ENCODE measurements at places on chromosomes 16 and 17.
A peak's percentile ranks its signal among the peaks of the same experiment; 100 is the strongest.

DNA sequence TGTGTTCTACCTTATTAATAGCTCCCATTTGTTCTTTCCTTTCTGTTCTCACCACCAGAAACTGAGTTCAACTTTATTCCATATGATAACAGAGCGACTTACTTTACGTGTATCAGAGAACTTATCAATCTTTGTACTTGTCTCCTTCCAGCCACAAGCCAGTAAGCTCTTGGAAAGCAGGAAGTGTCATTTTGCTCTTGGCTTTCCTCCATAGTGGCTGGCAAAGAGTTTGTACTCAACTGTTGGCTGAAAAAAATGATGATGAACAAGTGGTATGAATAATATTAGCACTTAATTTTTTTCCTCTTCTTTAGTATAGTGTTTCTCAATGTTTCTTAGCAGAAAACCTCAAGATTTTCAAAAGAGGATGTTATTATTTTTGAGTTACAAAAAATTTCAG, 182.4 kb upstream of the TOM1L1 start:
- no peak for DNase-seq

GRCh38 chr17:20852239-20852989, 190.4 kb downstream of the USP22 start:
- peak; percentile 70 for DNase-seq

- DNase-seq, result peak; percentile 89
Observed at GRCh38 chr17:27532269-27533263, 76.3 kb downstream of the KSR1 start.

DNA sequence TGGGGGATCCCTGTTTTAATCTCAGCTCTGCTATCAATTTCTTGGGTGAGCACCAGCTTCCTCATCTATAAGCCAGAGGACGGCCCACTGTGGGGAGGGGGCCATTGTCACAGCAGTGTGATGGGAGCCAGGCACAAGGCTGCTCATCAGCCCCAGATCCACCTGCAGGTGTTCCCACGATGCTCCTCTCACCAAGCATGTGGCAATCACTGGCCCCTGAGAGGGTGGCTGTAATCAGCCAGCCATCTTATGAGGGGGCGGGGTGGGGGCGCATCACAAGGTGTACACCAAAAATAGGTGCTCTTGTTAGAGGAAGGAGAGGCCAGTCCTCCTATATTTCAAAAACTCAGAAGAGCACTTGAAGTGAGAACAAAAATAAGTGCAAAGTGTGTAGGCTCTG, 31.2 kb downstream of the HNF1B start:
- DNase-seq, result no peak

DNA sequence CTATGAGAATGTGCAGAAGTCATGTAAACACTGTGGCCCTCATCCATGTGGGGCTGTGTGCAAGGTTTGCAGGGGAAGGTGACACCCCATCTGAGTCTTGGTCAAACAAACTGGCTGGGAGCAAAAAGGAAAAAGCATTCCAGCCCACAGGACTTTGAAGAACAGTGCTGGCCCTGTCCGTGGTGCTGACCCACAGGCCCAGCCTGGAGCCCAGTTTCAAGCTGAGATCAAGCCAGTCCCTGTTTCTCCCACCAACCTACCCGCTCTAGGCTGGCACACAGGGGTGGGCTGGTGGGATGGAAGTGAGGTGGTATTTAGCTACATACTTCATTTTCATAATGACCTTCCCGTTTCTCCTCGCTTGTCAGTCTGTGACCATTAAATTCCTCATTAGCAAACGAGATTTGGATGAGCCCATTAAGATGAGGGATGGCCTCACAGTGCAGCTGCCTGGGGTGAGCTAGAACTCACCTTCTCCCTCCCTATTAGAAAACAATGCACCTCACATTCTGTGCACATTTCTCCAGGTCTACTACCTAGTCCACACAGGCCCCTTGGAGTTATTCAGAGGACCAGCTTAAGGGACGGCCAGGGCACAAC, 12.6 kb upstream of the RPL38 start:
- DNase-seq, result peak; percentile 31

- no peak for DNase-seq
Observed at GRCh38 chr16:10067406-10067805, 114.8 kb downstream of the GRIN2A start.

- DNase-seq, result no peak
Observed at GRCh38 chr17:66814570-66814969, 20.3 kb upstream of the CACNG5 start.

DNA sequence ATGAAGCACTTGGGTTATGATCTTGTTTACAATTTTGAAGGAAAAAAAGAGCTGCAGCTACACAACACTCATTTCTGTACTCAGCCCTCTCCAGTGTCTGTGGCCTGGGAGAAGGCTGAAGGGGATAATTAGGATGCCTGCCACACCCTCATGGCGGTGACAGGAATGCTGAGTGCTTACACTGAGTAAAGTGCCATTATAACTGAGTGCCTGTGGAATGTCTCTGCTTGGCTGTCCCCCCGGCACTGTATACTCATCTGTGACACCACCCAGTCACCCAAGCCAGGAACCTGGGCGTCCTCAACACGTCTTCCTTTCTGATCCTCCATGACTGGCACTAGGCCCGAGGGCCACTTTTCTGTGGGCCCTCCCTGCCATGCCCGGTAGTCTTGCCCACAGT, 3.5 kb upstream of the MRPL38 start:
- DNase-seq, result no peak

DNA sequence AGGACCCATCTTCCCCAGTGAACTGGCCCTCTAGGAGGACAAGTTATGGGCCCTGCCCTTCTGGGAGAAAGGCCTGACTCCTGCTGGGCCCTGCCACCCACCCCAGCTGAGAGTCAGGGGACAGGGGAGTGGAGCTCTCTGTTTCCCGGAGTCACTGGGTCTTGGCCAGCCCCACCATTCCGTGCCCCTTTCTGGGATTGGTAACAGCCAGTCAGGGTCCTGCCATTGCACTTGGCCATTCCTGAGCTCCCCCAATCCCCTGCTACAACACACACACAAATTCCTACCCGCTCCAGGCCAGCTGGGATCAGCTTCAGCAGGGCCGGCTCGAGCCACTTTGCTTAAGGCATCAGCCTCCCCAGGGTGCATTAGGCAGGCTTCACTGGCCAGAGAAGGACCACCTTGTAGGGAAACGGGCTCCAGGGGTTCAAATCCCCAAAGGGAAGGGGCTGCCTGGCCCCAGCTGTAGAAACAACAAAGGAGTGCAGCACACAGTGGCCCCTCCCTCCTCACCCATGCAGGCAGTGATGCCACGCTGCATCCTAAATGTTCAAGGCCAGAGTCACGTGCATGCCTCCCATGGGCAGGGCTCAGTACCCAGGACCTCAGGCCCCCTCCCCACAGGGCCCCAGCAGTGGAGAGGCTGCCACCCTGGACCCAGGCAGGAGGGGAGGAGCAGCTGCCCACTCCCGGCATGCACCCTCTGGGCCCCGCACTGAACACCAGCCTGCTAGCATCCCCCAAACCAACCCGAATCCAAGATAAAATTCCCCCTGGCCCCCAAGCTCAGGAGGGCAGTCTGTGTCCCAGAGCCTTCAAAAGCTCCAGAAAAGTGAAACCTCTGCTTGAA, 37.7 kb downstream of the C16orf78 start:
- no peak for DNase-seq

DNA sequence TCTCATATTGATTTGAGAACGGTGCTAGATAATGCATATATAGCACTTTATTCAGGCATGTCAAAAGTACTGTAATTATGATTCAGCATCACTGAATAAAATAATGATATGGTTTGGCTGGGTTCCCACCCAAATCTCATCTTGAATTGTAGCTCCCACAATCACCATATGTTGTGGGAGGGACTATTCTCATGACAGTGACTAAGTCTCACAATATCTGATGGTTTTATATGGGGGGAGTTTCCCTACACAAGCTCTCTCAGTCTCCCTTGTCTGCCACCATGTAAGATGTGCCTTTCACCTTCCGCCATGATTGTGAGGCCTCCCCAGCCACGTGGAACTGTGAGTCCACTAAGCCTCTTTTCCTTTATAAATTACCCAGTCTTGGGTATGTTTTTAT, 25.6 kb upstream of the LONP2 start:
- no peak for DNase-seq
